ENCODE measurements at places on chromosomes 6 and 20. TPM values are rescaled to one million over a fixed set of nuclear protein-coding genes. Genes with fewer than 3 reads are reported as not detected.
A peak's percentile ranks its signal among the peaks of the same experiment; 100 is the strongest.

Gene LST1
- total RNA-seq = 25.4 TPM

Gene POPDC3
- not detected for total RNA-seq

Gene IRAK1BP1
- total RNA-seq = 0.56 TPM

Gene MMP24
- 0.14 TPM for total RNA-seq

Gene BMP6
- 2.6 TPM for total RNA-seq

Gene NMBR
- not detected for total RNA-seq

Gene WFDC12
- not detected for total RNA-seq

Gene PAK1IP1
- total RNA-seq = 4.6 TPM

Gene PRSS35
- total RNA-seq = not detected

Gene ERVFRD-1
- total RNA-seq = not detected

Gene SLC35F1
- total RNA-seq = not detected

Gene F13A1
- 16.1 TPM for total RNA-seq

DNA sequence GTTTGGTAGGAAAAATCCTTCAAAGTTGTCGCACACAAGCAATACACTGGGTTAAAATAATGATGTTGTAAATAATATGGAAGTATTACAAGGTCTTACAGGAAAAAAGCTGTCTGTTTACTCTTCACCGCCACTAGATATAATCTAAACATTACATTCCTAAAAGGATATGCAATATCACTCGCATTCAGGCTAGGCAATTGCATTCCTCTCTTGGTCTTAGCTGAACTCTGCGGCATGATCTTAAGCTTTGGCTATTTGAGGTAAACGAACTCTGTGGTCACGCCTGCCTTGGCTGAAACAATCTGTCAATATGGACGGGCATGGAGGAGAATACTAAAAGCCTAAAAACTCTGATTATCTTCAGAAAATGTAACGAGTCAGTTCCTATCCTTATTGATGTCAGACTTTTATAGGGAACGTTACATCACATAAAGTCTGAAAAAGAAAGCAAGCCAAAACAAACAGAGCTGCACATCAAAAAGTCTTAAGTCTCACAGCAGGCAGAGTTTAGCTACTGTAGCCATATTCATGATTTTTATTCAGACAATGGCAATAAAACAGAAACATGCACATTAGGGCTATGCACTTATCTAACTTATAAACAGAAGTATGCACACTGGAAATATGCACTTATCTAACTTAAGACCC, 30.8 kb upstream of the FILIP1 start:
- DNase-seq = no peak

DNA sequence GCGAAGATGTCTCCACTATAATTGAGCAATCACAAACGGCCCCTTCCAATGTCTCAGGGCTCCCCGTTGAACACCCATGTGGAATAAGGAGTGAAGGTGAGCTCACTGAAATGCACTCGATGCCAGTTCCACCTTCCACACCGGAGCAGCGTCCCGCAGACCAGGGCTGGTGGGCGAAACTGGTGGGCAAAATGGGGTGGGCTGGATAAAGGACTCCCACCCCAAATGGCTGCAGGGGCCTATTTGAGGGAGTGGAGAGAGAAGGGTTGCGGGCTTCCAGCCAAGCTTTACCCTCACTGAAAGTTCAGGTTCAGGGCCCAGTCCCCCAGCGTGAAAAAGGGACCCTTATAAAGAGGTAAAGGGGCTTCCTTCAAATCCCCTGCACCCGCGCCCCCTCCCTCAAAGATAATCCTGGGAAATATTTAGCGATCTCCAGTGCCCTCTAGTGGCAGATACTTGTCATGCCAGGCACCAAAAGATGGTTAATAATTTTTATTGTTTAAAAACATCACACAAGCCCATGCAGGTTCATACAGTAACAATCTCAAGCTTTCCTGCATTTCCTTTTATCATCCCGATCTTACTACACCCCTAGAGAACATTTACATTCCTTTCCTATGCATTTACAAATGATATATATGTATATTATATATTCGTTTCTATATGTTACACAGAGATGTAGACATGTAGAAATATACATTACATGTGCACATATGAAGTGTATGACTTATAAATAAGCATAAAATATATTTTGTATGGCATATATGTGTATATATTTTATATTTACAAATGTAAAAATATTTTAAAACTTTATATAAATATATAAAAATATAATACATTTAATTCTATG, 58.2 kb upstream of the NKX2-2 start:
- peak; percentile 55 for DNase-seq

DNA sequence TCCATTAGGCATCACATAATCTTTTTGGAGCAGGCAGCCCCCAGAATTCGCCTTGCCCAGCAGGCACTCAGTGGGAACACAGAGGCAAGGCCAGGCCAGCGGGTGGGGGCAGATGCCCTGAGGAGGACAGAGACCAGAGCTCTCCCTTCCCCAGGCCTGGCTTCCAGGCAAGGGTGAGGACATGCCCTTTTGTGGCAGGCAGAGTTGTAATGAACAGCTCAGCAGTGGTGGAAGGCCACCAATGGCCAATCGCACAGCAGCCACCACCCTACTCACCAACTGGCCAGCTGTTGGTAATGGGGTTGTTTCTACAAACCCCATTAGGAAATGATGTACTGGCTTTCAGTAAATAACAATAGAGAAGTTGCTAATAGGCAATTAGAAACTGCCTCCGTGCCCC, 15.4 kb upstream of the DDO start:
- DNase-seq = no peak

- DNase-seq = no peak
These were observed 51.0 kb upstream of the ZFP64 start for GRCh38 chr20:52242237-52243230.

- no peak for DNase-seq
These were observed 17.0 kb downstream of the CDS2 start for GRCh38 chr20:5143851-5144250.

- peak; percentile 84 for DNase-seq
These were observed 35.7 kb upstream of the HLA-E start for GRCh38 chr6:30453508-30454116.

- DNase-seq = no peak
These were observed 170.6 kb downstream of the TASP1 start for GRCh38 chr20:13468166-13468565.

- DNase-seq = no peak
These were observed 59.7 kb upstream of the TMEM181 start for GRCh38 chr6:158500016-158500735.

DNA sequence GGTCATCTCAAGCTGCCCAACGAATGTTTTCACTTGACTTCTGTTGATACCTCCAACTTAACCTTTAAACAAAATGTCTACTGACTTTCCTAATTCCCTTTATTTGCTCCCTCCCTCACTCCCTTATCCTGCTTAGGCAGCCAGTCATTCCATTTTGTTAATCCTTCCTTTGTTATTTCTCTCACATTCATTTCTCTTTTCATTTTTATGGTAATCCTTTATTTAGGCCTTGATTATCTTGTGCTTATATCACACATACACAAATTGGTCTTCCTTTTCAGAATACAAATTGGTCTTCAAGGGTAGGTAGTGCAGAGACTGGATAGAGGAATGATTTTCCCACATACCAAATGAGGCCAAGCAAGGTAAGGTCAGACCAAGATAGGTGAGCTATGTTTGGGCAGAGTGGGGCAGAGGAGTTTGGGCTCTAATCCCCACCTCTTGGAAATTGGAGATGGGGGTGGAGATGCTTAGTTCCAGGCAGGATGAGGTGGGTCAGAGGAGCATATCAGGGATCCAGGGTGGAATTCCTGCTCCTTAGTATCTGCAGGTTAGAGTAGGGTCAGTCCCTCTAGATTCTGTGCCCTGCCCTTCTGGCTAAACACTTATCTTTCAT, 2.0 kb upstream of the SPACA1 start:
- DNase-seq = no peak

- DNase-seq = peak; percentile 27
These were observed at the start of gene SLC35F1 for GRCh38 chr6:117906958-117907600. TSS of gene SLC35F1 (plus strand) at chr6:117907264.

GRCh38 chr20:62387933-62388635, 1.2 kb downstream of the RPS21 start:
- no peak for DNase-seq

DNA sequence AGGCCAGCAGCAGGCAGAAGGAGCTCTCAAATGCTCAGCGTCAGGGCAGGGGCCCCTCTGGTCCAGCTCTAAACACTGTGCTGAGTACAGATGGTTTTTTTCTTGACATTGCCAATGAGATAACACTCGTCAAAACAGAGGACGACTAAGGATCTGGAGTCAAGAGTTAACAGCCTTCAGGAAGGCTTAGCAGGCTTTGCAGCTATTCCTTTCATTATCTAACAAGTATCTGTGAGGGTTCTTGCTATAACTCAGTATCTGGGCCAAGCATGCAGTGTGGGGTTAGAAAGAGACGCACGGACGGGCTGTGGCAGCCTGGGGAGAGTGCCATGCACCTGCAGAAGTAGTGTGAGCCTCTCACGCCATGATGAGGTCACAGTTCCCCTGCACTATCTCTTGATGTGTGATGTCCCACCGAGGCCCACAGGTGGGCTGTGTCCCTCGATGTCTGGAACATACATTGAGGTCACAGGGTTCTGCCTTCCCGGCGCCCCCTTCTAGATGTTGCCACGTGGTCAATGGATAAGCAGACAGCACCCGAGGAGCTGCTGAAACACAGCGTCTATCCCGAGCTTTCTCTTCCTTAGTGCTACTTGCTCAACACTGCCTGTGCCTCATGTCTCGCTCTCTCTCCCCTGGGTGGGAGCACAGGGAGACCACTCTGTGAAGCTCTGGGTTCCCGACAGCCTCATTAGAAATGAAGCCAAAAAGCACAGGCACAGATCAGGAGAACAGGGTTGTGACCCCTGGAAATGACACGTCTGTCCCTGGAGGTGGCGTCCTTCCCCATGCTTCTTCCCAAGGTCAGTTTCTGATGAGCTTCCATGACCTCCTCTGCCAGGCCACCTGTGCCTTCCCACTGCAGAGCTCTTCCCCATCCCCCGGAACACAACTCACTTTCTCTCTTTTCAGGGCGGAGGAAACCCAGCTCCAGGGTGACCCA, 85.5 kb upstream of the RPS6KA2 start:
- DNase-seq = no peak

DNA sequence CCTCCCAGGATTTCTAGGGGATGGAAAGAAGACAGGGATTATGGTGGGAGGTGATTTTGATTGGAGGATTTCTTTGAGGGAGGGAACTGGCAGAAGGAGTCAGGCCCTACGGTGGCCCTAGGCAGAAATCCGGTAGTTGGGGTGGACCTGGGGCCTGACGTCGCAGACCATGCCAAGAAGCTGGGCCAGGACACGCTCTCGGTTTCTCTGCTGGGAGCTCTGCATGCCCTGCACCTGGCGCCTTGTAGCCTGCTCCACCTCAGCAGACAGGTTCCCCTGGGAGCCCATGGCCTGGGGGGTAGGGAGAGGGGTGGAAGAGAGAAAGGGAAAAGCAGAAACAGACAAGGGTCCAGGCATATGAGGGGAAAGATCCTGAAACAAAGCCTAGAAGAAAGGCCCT, 1.1 kb downstream of the ATP6V1G2 start:
- no peak for DNase-seq

GRCh38 chr6:128005009-128005408, 104.2 kb upstream of the THEMIS start:
- no peak for DNase-seq

GRCh38 chr6:1391800-1392309, 2.5 kb downstream of the FOXF2 start:
- DNase-seq = no peak

GRCh38 chr6:125432963-125433362, 131.2 kb upstream of the HDDC2 start:
- DNase-seq = no peak

GRCh38 chr6:33630014-33630413, 8.9 kb downstream of the ITPR3 start:
- no peak for DNase-seq
